ENCODE measurements at places on chromosomes 3 and 15.

GRCh38 chr3:171311784-171312183, 148.4 kb downstream of the TNIK start:
- DNase-seq, result no peak

GRCh38 chr15:60667190-60667868, 188.4 kb upstream of the ICE2 start:
- DNase-seq, result no peak

GRCh38 chr3:56536735-56537134, 20.2 kb upstream of the CCDC66 start:
- DNase-seq, result no peak

- no peak for DNase-seq
These were observed 138.3 kb downstream of the LRIG1 start for GRCh38 chr3:66362541-66362941.

- DNase-seq, result no peak
These were observed 181.3 kb downstream of the NFKBIZ start for GRCh38 chr3:102030661-102031060.

DNA sequence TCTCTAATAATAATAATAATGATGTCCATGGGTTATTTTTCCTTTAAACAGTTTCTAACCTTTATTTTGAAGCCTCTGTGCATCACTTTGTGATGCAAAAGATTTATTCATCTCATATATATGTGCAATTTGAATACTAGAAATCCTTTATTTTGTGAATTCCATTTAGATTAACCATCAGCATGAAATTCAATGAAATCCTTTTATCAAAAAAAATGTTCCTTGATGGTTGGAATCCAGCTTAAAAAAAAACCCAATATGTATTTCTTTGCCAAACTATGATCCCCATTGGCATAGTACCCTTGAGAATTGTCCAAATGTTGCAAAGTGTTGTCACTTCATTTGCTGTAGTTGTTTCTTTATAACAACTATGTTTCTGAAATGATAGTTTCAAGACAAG, 7.4 kb downstream of the TBC1D23 start:
- no peak for DNase-seq

DNA sequence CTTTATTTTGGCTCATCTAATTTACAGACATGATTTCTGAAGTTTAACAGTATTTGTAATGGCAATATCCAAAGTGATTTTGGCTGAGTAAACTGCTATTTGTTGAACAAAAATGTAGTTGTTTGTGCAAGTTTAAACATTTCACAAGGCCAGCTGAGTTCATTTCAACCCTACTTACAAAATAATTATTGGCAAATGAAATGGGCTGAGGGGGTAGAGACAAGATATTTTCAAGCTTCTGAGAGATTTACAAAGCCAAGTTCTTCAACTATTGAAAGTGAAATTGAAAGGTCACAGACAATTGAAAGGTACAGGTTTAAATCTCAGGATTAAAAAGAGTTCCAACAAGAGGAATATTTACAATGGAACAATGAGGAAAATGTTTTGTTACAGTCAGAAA, 77.1 kb downstream of the DUT start:
- no peak for DNase-seq

DNA sequence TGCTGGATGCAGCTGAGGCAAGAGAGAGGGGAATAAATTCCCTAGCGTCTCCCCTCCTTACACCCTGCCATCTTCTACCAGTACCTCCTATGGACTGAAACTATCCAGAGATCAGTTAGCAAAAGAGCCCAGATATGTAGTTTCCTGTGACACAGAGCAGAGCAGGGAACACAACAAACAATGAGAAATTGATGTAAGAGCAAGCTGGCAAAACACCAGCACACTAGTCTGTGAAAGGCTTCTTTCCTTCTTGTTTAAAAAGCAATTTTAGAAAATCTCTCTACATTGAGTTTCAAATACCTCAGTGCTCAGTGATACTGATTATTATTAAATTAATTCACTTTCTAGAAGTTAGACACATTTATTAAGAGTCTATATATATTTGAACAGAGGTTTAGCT, 215.6 kb upstream of the AZI2 start:
- DNase-seq, result no peak

GRCh38 chr3:45223889-45224727, 2.0 kb downstream of the TMEM158 start:
- DNase-seq, result no peak

GRCh38 chr3:69881756-69882428, 117.6 kb upstream of the SAMMSON start:
- DNase-seq, result no peak

DNA sequence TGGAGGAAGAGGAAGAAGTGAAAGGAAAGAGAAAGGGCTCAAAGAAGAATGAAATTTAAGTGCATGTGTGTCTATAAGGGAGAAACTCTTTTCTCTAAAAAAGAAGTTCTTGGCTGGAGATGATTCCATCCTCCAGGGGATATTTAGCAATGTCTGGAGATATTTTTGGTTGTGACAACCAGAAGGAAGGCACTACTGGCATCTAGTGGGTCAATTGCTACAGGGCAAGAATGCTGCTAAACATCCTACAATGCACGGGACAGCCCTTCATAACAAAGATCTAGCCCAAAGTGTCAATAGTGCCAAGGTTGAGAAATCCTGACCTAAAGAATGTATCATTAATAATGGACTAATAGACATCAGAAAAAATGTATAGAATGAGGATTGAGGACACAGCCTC, 57.4 kb upstream of the ST3GAL6 start:
- no peak for DNase-seq

GRCh38 chr3:72255791-72256559, 471.0 kb upstream of the PROK2 start:
- DNase-seq, result no peak

DNA sequence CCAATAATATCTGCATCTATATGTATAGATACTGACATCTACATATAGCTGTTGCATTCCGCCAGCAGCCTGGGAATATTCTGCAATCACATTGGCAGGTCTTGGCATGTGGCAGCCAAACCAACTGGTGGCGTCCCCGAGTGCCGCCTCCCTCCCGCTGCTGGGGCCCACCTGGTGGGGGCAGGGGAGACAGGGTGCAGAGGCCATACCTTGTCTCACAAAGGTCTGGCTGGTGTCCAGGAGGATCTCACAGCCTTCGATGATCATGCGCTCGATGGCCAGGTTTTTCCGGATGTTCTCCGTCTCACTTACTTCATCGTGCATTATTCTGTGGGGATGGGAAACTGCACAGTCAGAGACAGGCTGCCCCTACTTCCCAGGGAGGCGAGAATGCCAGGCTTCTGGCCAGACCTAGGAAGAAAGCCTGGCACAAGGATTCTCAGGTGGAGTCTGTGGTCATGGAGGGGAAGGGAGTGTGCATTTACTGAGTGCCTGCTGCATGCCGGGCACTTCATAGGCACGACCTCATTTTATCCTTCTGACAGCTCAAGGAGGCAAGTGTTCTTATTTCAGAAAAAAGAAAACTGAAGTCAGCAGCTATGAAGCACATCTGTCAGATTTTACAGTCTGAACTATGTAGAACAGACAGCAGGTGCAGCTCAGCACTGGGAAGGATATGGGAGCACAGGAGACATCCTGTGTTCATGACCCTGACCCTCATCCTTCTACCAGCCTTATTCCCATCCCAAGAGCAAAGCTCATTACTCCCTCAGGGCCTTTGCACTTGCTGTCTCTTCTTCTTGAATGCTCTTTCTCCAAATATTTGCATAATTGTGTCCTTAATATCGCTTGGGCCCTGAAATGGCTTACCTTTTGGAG, 62.8 kb downstream of the RASGRF1 start:
- no peak for DNase-seq

GRCh38 chr15:43329217-43329959, 985 bp downstream of the LCMT2 start:
- DNase-seq, result no peak

DNA sequence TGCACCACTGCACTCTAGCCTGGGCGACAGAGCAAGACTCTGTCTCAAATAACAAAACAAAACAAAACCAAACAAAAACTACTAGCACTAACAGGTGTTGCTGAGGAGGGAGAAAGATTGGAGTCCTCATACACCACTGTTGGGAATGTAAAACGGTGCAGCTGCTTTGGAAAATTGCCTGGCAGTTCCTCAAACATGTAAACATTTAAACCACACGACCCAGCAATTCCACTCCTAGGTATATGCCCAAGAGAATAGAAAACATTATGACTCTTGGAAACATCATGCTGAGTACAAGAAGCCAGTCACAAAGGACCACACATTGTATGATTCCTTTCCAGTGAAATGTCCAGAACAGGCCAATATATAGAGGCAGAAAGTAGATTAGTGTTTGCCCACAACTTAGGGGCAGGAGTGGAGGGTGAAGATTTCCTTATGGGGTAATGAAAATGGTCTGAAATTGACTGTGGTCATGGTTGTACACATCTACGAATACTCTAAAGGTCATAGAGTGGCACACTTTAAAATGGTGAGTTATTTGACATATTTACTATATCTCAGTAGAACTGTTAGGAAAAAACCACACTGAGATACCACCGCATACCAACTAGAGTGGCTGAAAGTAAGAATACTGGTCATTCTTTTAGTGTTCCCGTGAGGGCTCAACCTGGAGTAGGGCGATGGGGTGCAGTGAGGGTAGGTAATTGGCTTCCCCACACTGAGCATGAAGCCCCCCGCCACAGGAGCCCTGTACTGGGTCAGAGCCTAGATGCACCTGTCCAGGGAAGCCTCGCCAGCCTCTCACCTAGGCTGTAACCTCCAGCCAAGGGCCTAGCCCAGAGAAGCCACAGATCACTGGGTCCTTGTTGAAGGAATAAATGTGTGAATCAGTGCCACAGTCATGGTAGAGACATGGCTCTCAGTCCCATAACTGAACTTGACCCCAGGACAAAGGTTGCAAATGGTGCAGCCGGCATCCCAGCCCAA, 131.1 kb downstream of the NUP210 start:
- DNase-seq, result no peak

DNA sequence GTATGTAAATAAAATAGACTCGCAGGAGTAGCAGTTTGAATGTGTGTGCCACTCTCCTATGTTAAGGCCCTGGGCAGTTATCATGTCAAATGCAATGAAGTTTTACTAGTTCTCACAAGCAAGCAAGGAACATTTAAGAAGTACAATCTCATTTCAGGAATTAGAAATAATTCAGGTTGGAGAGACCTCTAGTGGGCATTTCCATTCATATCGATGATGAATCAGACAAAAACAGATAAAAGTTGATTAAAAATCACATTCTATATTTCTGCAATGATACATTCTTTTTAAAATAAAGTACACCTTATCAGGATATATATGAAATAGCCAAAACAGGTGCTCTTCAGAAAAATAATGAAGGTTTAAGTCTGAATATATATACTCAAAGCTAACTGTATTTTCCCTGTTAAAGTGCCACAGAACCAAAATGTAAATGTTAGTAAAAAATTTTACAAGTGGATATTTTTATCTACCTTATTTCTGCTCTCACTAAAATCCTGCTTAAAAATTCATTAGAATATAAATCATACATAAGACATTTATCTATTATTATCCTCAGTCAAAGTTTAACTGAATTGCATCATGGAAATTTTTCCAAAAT, 492.4 kb upstream of the FRG2C start:
- no peak for DNase-seq

DNA sequence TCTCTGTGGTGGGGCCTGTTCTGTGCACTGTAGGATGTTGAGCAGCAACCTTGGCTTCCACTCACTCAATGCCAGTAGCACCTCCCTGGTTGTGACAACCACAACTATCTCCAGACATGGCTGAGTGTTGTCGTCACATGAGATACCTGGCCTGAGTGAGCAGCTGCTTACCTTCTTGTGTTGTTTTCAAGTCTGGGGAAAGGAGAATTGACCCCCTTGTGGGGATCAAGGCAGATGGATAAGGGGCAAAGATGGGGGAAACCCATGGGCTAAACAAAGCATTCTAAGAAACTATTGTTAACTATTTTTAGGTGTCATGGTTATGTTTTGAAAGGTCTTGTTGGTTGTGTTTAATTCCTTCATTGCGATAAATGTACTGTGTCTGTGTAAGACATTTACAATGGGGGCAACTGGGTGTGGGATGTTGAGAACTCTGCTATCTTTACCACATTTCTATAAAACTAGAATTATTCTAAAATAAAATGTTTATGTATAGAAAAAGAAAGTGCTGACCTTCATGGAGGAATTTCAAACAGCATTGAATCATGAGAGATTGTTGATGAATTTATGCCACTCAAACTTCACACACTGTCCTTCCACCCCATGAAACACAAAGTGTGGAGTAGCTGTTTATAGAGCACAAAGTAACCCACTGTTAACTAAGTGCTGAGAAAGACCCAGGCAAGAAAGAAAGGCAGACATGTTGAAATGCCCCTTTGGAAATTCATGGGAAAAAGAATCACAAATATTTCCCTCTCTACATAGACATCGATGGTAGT, 48.4 kb upstream of the SPTSSB start:
- no peak for DNase-seq

DNA sequence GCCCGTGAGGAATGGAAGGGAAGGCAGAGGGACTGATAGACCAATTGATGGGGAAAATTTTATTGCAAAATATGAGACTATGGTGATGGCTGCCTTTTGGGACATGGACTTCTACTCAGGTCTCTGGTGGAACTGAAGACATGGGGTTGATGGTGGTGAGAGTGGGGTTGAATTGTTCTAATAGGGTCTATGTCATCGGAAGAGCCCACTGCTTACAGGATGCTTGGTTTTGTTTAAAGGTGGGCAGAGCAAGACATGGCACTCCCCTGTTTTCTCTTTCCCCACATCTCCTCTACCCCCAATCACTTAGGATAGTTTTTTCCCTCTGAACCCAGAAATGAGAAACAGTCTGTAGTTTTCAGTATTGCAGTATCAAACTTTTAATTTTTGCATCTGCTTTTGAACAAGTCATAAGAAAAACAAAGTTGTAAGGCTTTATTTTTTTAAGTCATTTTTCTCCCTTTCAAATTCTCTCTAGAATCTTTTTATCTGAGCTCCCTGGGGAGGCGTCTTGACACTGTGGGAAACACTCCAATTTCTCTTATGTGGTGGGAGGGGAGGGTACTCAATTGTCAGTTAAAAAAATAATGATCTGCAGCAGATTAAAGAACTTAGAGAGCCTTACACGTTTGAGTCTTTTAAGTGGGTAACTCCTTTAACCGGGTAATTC, 276.2 kb upstream of the TBC1D5 start:
- no peak for DNase-seq

- DNase-seq, result no peak
These were observed 158.3 kb downstream of the ECT2 start for GRCh38 chr3:172908771-172909270.

- DNase-seq, result no peak
These were observed 47.7 kb upstream of the SMAD6 start for GRCh38 chr15:66654361-66654738.

- DNase-seq, result no peak
These were observed 12.1 kb upstream of the LIMD1 start for GRCh38 chr3:45582430-45582829.

DNA sequence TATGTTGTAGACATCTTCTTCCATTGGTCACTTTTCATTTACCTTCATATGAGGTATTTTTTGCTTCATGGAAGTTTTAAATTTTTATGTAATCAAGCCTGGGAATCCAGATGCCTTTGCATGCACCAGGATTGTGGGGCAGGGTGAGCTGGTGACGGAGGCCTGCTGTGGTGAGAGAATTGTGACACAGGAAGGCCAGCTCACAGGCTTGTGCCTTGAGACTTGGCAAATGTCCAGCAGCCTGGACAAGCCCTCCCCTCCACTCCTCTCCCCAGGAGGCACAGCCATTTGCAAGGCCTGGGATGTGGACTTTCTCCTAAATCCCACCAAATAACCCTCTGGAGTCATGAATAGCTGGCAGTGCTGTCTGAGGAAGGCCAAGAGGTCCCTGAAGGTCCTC, 67.4 kb downstream of the RHCG start:
- DNase-seq, result no peak

Measured in left forelimb (tissue), 1 donor.